ENCODE measurements at places on chromosomes 11 and 22.

GRCh38 chr11:113613619-113614018, 92.5 kb downstream of the TMPRSS5 start:
- DNase-seq: no peak

DNA sequence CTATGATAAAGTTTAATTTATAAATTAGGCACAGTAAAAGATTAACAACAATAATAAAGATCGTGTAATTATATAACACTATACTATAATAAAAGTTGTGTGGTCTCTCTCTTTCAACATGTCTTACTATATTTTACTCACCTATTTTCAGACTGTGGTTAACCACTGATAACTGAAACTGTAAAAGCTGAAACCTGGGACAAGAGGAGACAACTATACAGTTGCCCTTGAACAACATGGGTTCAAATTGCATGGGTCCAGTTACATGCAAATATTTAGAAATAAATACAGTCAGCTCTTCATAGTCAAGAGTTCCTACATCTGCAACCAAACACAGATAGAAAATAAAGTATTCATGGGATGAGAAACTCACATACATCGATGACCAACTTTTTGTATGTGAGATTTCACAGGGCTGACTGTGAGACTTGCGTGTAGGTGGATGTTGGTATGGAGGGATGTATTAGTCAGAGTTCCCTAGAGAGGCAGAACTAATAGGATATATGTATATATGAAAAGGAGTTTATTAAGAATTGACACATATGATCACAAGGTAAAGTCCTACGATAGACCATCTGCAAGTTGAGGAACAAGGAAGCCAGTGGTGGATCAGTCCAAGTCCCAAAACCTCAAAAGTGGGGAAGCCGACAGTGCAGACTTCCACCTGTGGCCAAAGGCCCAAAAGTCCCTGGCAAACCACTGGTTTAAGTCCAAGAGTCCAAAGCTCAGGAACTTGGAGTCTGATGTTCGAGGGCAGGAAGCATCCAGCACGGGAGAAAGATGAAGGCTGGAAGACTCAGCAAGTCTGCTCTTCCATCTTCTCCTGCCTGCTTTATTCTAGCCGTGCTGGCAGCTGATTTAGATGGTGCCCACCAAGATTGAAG, 359.5 kb downstream of the INSC start:
- no peak for DNase-seq

DNA sequence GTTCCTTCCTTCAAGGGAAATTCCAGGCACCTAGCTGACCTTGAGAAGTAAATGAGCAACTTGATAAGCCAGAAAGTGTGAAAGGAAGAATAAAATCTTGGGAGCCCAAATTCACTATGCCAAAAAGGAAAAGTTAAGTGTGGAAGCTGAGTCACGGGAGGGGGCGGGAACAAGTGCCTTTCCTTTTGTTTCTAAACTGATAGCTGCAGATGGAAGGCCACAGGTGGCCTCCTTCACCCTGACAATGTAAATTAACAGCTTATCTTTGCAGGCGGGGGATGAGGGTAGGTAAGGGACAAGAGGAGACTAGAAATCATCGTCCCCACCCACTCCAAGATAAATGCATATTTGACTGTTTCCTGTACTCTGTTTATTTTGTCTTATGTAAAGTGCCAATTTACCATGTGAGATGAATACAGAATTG, 36.4 kb upstream of the TREH start:
- DNase-seq: no peak

GRCh38 chr11:102431404-102431803, 21.2 kb downstream of the TMEM123 start:
- DNase-seq: no peak

DNA sequence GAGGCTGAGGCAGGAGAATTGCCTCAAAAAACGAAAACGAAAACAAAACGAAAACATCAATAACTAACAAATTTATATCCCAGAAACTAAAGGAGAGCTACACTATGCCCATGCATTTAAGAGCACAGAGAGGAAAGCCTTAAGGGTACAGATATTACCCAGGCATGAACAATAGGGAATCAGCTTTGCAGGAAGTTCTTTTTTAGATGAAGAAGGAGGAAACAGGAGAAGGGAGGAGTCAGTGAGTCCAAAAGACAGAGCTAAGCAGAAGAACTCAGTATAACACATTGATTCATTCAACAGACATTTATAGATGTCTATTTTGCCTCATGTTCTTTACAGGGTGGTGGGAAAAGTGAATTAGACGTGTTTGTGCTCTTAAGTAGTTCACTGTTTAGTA, 8.3 kb downstream of the MRPL17 start:
- no peak for DNase-seq

GRCh38 chr22:36577019-36577418, 48.1 kb upstream of the EIF3D start:
- DNase-seq: no peak

DNA sequence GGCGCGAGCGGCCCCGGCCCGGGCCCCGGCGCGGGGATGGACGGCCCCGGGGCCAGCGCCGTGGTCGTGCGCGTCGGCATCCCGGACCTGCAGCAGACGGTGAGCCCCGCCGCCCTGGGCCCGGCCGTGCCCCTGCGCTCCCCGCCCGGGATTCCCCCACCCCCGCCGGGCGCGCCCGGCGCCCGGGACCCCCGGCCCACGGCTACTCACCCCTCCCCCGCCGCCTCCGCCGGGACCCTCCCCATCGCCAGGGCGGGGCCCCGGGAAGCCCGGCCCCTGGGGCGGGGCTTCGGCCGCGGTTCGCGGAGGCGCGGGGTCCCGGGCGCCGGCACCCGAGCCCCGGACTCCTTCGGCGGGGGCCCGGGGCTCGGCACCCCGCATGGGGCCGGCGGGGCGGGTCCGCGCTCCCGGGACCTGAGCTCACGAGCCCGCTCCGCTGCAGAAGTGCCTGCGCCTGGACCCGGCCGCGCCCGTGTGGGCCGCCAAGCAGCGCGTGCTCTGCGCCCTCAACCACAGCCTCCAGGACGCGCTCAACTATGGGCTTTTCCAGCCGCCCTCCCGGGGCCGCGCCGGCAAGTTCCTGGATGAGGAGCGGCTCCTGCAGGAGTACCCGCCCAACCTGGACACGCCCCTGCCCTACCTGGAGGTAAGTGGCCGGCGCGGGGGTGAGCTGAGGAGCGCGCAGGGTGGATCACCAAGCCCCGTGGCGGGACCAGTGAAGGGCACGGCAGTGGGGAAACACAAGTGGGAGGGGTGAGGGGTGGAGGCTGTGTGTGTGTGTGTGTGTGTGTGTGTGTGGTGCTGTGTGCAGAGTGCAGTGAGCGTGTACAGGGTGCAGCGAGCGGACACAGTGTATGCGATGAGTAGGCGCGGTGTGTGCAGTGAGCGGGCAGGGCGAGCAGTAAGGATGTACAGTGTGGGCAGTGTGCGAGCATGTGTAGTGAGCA, 2.3 kb downstream of the SHANK3 start:
- no peak for DNase-seq

GRCh38 chr11:125494031-125494360, 2.1 kb downstream of the FEZ1 start:
- no peak for DNase-seq

DNA sequence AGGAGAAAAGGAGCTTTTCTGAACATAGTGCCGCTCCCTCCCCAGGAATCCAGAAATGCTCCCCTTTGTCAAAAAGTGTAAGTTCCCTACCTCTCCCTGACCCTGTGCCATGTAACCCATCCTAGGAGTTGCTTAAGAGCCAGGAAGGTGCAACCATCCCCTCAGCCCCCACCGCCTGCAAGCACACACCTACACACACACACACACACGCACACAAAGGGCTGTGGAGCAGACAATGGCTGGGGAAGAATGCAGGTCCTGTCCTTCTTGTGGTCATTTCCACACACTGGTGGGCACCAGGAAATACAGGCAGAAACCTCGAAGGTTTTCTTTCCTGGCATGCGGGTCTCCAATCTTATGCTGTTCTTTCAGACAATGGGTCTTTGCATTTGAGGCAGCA, 1.2 kb downstream of the P2RX3 start:
- DNase-seq: no peak

DNA sequence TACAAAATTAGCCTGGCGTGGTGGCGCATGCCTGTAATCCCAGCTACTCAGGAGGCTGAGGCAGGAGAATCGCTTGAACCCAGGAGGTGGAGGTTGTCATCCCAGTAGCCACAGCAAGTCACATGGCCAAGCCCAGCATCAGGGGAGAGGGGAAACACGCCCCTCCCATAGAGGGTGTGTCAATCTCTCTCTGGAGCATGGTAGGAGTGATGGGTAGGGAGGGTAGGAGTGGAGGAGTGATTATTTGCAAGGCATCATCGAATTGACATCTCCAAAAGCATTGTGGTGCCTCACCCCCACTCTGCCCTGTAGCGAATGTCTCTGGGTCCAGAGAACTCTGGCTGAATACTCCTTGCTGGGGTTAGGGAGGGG, 6.1 kb upstream of the SSTR3 start:
- DNase-seq: no peak

- no peak for DNase-seq
Observed at GRCh38 chr11:121932646-121933185, 183.3 kb downstream of the BLID start.

GRCh38 chr22:23859201-23859600, 1.5 kb downstream of the SLC2A11 start:
- DNase-seq: no peak

GRCh38 chr22:22833488-22833887, 54.1 kb upstream of the IGLL5 start:
- no peak for DNase-seq

- DNase-seq: no peak
Observed at GRCh38 chr11:727859-728748, 19.2 kb upstream of the TALDO1 start.

- DNase-seq: no peak
Observed at GRCh38 chr11:1862588-1863351, 9.9 kb downstream of the LSP1 start.

DNA sequence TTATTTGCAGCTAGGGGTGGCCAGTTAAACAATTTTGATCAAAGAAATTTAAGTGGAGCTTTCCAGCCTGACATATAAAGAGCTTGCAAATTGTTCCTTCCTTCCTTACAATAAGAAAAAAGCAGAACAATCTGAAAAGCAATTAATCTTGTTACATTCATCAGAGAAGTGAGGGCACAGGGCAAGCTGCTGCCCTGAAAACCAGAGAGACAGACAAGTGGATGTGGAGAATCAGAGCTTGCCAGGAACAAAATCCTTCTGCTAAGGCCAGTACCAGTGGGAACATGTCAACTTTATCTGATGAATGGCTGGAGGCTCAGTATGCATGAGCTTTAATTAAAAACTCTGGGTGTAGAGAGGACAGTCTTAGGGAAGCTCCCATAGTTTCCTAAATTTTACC, 8.8 kb downstream of the CCDC179 start:
- no peak for DNase-seq

DNA sequence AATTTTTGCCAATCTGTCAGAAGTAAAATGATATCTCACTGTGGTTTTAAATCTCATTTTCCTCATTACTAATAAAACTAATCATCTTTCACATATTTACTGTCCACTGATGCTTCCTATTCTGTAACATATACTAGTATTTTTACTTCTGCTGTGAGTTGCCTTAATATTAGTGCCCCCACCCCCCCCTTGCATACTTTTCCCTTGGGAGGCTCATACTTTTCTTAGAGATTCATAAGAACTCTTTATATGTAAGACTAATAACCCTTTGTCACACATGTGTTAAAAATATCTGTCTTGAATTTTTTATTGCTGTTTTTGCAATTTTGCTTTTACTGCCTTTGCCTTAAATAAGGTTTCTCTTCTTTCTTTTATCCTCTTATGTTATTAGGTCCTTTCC, 87.2 kb downstream of the PHF21A start:
- DNase-seq: no peak

DNA sequence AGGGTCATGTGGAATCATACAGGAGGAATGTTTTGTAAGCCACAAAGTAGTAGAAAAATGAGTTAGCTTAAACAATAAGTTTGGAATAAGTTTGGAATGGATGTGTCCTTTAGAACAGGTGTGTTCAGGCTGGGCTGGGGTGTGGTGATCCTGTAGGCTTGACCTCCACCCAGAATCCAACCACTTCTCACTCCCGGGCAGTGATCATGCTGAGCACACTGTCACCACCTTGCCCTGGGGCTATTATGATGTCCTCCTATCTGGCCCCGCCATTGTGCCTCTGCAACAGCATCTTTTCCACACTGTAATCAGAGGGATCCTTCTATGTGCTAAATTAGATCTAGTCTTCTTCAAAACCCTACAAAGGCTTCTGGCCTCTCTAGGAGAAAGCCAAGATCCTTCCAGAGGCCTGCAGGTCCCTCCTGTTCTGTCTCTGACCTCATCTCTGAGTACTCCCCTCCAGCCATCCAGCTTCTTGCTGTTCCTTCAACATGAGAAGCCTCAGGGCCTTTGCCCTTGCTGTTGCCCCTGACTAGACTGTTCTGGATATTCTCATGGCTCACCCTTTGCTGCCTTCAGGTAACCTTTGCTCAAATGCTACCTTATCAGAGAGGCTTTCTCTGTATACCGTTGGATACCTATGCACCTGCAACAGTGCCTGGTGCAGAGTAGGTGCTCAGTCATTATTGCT, 18.8 kb upstream of the ACCSL start:
- DNase-seq: no peak

DNA sequence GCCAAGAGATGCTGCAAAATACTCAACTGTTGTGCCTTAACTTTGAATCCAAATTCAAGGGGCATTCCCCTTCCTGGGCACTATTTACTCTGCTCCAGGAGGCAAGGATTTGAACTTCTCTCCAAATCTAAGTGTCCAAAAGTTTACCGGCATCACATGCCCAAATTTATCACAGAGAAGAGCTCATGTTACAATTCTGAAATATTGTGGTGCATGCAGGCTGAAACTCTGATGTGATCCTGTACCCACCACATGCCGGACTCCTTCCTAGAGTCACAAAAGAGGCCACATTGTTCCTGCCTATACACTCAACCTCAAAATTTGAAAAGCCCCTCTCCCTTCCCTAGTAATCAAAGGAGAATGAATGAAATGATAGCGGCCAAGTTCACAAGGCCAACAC, 1.3 kb downstream of the TRAF6 start:
- no peak for DNase-seq

GRCh38 chr22:20510811-20511577, 3.6 kb downstream of the MED15 start:
- no peak for DNase-seq

DNA sequence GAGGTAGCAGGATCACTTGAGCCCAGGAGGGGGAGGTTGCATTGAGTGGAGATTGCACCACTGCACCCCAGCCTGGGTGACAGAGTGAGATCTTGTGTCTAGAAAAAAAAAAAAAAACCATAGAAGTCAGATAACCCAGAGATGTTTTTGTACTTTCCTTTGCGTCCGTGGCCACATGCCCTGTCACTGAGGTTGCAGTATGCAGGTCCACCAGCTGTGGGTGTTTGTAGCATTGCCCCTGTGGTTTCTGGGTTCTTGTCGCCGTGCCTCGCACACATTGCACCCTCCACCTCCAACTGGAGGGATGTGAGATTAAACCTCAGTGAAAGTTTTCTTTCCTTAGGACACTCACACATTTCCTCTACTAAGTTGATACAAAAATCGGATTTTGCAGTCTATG, 70.3 kb downstream of the TNRC6B start:
- no peak for DNase-seq

GRCh38 chr11:17519061-17519885, 24.9 kb downstream of the USH1C start:
- DNase-seq: no peak

Measured in cortex of kidney (tissue), 1 donor.